ENCODE measurements at places on chromosomes 5 and 9.

- no peak for DNase-seq
Measured at GRCh38 chr9:124409410-124409809, 5.8 kb downstream of the PSMB7 start.

- no peak for DNase-seq
Measured at GRCh38 chr9:215631-216155, 1.0 kb downstream of the DOCK8 start.

GRCh38 chr9:135907006-135907430 lies 328 bp downstream of the CAMSAP1 start:
- no peak for DNase-seq

DNA sequence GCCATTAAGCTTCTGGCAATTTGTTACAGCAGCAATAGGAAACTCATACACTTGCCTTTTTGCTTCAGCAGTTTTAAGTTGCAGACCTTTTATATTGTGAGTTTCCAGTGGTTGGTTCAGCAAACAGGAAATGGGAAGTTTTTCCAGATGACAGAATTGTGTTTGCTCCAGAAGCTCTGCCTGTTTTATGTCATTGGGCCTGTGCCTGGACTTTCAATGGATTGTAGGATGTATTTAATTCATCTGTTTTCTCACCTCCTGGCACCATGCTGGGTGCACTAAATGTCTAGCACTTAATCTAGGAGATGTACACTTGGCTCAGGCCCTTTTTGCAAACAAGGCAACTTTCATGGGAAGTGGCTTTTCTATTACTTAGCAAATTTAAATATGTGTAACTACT lies 100.4 kb upstream of the CLINT1 start:
- DNase-seq: no peak

DNA sequence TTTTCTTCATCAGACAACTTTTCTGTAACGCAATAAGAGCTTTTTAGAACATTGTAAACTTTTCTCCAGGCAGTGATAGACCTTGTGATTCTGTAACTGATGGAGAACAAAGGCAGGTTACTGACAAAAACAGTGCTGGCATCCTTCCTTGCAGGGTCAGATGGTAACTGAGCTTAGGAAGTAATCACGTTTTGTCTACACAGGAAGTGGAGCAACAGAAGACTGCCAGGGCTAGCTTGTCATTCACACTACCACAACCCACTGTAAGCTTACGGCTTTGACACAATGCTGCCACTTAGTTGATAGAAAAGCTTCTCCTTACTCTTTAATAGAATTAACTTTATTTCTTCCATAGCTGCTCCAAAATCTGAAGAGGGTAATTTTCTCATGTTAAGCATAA lies 46.8 kb downstream of the FBN2 start:
- no peak for DNase-seq

GRCh38 chr5:128085413-128085812 lies 1.8 kb downstream of the SLC12A2 start:
- DNase-seq: no peak

DNA sequence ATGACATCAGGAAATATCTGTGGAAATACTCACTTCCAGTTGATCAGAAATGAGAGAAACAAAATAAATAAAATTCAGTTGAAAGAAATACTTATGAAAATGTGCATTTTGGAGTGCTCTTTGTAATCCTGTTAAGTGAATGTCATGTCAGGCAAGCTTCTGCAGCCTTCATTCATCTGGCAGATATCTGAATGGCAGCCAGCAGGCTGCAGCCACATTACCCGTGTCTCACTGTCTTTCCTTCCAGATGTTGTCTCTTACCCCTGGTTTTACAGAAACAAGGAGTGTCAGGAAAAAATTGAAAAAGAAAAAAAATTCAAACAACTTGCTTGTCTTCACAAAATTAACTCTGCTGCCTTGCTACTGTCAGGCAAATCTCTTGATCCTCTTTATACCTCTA lies 445.0 kb upstream of the RIOK2 start:
- DNase-seq: no peak

DNA sequence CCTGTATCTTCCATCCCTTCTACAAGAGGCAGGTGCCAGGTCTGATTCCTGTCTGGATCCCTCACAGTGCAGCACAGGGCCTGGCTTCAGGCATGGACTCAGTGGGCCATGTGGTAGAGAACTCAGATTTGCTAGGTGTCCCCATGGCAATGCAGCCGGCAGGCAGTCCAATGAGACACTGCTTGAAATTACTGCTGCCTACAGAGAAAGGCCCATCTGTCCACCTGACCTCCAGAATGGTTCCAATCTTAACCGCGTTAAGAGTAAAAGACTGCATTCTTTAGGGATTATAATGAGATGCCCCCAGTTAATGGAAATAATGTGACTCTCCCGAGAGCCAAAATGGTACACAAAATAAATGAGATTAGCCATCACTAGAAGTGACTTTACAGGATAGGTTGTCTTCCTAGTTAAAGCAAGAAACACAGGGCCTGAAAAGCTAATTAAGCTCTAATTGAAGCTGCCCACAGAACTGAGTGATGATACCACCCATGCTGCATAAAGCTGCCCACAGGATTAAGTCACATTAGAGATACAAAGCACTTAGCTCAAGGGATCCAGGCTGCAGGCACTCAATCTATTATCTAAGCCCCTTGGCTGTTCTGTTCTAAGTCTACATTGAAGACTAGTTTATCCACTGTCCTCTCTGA lies 11.4 kb downstream of the FAM193B start:
- no peak for DNase-seq

DNA sequence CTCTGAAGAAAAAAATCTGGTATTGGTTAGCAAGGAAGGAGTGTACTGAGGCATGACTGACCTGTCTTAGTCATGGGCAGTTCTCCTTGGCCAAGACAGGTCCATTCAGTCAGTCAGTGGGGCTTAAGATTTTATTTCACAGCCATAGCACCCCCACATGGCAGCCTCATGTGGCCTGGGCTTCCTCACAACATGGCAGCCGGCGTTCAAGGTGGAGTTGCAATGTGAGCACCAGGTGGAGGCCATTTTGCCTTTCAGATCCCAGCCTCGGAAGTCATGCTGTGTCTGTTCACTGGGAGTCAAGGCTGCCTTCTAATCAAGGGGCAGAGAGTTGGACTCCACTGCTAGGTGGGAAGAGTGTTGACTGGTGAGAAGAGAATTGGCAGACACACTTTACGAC lies 10.3 kb upstream of the CARD19 start:
- no peak for DNase-seq

DNA sequence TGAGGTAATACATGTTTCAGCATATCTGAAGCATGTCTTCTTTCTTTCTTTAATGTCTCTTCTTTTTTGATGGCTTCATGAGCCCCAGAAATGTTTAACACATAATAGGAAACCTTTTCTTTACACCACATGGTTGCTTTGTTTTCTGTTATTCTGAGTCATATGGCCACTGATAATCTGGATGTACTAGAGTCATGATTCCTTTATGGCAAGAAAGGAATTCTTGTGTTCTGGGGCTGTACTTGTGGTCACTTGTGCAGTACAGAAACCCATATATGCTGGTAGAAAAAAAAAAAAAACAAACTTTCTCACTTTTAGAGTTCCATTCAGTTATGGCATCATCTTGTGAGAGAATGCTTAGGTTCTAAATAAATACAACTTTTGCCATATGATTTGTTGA lies 1669.3 kb upstream of the CDH9 start:
- DNase-seq: no peak

GRCh38 chr5:2701592-2701991 lies 49.9 kb downstream of the IRX2 start:
- DNase-seq: no peak

DNA sequence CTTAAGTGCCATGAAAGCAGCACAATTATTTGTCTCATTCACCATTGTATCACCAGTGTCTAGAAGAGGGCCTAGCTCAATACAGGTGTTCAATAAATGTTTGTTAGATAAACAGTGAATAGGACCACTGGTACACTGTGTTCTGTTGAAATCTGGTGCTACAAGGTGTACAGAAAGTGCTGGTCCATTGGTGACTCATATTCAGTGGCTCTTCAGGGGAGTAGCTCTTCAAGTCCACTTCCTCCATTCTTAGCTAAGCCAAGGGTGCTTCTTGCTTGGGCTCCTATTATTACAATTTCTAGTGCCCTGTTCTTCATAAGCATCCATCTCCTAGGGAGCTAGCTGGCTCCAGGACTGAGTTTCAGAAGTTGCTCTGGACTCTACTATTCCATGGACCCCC lies 6.4 kb upstream of the FCHO2 start:
- no peak for DNase-seq

DNA sequence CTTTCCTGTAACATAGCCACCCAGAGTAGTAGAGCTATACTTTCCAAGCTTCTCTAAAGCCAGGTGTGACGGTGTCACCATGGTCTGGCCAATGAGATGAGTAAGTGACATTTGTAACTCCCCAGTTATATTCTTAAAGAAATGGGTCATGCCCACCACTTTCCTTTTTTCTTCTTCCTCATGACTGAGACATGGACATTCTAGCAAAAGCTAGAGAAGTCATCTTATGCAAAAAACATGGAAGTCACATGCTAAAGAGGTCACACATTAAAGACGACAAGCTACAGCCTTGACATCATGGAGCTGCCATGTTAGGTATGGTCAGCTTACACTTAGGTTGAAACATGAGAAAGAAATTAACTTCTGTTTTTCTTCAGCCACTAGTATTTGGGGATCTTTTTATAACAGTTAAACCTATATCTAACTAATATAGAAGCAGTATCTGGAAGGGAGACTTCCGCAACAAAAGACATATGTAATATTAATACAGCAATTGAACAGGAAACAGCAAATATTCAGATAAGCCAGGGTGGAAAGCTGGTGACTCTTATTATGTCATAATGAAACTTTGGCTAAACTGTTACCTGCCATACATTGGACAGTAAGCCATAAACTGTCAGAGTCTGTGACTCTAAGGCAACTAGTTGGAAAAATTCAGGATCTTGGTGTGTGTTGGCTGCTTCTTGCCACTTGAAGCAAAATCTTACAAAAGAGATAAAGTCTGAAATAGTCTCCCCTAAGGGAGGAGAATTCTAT lies 54.7 kb upstream of the SNX2 start:
- DNase-seq: no peak

DNA sequence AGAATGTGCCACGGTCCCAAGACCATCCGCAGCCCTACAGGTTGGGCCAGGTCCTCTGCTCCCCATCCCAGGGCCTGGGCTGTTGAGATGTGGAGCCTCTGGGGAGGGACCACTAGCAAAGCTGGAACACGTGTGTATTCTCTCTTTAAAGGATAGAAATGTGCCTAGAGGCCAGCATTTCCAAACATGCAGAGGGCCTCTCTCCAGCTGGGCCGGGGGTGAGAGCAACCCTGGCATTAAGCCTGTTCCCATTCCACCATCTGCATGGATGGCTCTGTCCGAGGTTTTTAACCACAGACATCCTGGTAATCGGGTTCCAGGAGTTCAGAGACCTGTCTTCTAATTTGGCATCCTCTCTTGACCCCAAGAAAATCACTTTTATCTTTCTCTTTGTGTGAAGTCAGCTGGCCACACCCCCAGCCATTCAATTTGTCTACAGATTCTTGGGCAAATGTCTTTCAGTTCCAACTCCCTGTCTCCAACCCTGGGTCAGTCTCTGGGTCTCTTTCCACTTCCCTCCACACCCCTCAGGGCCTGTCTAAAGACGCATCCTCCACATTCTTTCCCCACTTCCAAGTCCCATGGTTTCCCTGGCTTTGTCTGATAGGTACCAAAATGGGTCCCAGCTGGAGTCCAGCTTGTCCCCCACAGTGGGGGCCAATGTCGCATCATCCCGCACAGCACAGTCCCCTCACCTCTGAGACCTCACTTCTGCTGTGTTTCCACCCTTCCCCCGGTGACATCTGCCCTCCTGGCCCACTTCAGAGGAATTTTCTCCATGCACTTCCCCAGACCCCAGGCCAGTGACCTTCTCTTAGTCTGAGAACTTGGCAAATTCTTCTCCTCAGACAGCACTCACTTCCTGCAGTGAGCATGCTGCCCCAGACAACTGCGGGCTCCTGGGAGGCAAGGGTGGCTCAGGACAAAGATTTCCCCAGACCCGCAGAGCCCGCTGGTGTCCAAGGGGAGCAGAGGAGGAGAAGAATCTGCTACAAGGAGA lies 56.8 kb downstream of the PTPDC1 start:
- no peak for DNase-seq

DNA sequence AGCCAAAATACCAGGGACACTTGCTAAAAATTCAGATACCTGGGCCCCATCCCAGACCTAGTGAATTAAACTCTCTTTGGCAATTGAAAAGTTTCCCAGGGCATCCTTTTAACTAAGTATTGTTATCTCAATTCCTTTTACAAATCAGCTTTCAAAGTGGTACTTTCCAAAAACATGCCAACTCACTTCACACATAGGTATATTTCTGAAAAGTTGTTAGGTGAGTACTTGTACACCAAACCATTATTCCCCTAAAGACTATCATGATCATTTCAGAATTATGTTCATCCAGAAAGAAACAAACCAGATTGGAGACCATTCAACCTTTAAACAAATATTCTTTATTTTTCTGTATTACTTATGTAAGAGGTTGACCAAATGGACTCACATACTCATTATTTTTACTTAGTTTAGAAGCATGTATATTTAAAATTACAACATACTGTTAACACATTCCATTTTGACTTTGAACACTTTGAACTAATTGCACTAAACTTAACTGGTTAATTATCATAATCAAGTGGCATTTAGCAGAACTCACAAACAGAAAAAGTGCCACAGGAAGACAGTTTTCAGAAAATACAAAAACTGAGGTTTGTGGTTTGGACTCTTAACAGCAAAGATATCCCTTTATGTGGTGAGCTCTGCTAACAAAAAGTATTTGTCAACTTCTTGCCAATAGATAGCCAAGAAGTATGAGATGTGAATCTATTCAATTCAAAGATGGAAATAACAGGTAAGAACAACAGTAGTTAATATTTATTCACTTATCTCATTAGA lies 40.7 kb downstream of the KIAA0825 start:
- DNase-seq: peak; percentile 27

DNA sequence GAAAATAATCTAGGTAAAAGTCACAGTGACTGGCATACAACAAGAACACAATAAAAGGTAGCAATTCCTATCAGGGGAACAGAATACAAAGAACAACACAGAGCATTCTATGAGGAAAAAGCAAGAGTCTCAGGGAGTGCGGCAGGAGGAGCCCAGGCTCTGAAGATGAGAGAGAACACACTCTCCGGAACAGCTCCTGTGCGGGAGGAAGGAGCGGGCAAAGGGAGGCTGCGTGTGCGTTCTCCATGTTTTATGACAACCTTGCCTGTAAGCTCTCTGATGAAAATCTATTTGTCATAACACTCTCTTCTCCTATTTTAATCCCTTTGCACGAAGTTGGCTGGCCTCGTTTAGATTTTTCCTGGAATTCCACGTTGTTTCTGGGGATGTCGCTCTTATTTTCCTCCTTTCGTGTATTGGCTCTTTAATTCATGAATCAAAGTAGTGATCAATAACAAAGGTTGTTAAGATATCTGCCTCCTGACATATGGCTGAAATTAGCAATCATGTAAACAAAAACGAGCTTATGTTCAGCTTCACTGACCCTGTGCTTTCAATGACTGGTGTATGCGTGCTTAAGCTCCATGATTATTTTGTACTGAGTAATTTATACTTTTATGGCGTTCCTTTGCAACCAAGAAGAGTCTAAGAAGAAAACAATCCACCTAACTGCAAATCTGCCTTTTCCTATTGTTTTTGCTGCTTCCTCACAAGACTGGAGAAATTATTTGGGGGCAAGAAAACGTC lies 109.5 kb downstream of the MYO10 start:
- DNase-seq: no peak

- peak; percentile 27 for DNase-seq
Measured at GRCh38 chr5:102561894-102562760, 63.3 kb upstream of the SLCO6A1 start.

Measured in MV-4-11 (cell line).